ENCODE measurements at places on chromosomes 4 and X.
A peak's percentile ranks its signal among the peaks of the same experiment; 100 is the strongest.

GRCh38 chr4:160795216-160795615 is 1368.6 kb downstream of the FSTL5 start:
- DNase-seq = no peak

DNA sequence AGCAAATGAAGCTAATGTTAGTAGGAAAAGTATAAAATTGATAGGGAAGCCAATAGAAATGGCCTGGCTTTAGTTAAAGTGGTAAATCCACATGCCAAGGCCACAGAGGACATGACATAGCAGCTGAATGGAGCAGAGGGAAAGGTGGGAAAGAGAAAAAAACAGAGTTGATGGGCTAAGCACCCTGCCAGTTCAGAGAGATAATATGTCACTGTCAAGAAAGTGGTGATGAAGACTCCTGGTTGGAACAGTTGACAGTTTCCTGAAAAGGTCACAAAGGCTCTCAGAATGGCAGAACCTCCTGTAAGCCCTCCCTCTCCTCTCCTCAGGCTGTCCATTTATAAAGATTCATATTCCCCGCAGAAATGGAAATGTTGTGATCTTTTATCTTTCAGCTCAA is 48.2 kb downstream of the SLC7A11 start:
- no peak for DNase-seq

- DNase-seq = no peak
Observed at GRCh38 chr4:112861691-112862674, 187.5 kb upstream of the ANK2 start.

DNA sequence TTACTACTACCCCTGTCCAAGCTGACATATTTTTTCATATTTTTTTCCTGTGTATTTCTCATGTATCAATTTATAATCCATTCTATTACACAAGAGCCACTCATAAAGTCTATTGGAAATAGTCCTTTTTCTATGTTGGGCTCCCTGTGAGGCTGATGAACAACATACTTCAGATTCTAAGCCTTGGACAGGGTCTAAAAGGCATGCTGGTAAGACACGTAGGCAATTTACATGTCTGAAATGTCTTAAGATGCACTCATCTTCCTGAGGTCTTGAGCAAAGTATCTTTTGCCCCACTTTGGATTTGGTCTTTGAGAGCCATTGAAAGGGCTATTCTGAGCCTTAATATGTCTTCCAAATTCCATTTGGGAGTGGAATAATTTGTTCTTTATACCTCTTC is 31.8 kb downstream of the OCIAD1 start:
- DNase-seq = no peak

DNA sequence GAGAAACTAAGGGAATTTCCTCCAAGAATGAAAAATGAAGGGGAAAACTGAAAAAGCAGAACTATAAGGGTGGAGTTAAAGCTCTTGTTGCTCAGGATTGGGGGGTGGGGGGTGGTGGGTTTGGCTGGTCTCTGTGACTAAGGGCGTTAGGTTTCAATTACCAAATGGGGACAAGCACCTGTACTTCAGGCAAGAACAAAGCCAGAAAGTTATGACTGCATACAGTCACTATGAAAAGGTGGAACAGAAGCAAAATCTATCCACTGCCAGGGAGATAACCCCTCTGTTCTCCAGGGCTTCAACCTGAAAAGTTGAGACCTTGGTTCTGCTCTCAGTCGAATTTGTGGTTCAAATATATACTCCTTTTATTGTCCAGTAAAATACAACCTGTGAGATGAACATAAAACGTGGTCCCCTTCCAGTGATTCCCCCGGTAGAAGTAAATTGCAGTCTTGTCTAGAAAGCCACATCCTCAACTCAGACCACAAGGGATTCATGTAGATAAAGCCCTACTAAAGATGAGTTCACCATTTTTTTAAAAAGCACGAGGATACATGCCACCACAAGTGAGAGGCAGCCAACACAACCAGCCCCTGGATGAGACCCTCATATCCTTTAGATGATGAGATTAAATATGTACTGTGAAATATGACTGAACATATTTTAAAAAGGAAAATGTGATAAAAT is 257.1 kb upstream of the RPS6KA3 start:
- no peak for DNase-seq

DNA sequence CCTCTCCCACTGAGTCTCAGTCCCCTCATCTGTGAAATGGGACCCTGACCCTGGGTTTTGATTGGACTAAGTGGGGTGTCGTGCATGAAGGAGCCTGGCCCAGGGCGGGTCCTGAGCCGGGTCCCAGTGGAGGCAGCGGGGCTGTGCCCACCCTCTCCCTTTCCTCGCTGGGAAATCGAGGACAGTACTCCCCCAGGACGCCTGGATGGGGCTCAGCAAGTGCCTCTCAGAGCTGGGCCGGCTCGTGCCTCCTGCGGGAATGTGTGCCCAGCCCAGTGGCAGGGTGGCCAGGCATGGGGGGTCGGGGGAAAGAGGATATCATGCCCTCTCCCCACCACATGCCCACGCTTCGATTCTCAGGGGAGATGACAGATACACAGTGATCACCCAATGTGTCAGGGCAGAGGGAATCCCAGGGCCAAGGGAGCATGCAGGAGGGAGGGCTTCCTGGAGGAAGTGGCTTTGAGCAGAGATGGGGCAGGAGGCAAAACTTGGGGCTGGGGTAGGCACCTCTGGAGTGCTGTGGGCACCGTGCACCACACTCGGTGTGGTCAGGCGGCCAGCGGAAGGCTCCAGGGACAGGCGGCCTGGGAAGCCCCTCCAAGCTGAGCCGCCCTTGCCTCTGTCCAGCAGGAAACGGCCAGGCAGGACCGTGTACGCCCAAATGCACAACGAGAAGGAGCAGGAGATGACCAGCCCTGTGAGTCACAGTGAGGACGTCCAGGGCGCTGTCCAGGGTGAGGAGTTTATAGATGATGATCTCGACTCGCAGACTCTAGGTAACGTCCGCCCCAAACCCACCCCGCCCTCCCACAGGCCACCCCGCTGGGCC is 203.0 kb downstream of the AFAP1 start:
- no peak for DNase-seq

DNA sequence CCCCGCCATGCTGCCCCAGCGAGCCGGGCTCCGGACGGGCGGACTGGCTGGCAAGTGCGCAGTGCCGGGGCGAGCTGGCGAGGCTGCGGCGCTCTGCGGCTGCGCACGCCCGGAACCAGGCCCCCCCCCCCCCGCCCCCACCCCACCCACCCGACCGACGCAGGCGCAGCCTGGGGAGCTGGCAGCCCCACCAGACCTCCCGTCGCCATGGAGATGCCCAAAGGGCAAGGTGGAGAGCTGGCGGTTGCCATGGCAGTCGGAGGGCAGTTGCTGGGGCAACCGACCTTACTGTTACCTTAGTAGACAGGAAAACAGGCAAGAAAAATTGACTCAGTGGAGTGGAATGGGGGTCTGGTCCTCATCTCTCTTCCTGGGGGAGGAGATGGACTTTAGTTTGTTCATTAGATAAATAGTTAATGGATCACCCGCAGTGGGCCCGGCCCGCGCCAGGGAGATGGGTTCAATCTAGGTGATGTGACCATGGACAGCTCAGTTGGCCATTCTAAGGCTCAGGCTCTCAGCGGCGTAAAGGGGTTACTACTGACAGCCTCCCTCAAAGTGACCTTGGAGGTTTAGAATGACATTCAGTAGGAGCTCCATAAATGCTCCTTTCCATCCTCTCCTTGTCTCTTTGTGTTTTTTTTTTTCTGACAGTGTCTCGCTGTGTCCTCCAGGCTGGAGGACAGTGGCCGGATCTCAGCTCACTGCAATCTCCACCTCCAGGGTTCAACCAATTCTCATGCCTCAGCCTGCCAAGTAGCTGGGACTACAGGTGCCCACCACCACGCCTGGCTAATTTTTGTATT is at the start of gene PCSK1N:
Gene PCSK1N (minus strand): TSS at position 87 of the 806 bp plus-strand sequence. CDS start 78 bp downstream, at position 9.
- DNase-seq = no peak

GRCh38 chr4:138305050-138305449 is 62.9 kb upstream of the SLC7A11 start:
- no peak for DNase-seq

DNA sequence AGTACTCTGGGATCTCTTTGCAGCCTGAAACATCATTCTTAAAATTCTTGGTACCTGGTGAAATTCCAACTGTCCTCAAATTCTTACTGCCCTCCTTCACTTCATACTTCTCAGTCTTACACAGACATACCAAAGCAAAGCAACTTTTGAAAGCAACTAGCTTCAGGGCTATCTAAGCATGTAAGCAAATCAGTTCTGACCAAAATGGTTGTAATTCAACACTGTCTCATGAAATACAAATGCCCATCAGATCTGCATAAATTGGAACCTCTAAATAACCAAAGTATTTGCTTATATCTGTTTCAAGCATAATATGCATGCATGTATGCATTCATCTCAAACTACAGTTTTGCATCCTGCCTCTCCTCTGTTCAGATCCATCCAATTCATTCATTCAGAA is 308.1 kb upstream of the PPARGC1A start:
- no peak for DNase-seq

DNA sequence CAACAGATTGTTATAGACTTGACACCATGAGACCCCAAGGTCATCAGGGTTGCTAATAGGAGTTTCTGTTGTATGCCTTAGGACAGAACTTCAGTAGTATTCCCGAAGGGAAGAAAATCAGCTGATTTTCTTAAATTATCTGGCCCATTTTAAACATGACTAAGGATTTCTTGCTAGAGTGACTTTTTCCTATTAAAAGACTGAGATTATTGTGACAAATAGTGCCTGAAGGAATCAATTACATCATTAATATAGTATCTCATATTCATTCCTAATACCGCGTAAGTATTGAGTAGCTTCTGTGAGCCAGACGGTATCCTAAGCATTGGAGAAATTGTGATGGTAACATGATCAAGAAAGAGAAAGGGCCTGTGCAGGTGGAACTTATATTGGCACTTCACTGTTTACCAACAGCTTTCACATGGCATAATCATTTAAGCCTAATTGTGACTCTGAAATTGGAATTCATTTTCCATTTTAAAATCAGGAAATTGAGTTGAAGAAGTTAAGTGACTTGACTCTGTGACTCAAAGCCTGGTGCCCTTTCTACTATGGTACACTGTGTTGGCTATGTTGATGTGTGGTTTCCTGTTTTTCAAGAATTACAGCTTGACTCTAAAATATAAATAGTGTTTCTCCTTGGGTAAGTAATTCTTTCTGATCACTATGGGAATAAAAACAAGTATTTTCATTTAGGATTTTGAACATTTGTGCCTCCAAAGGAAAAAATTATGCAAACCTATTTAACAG is 4.1 kb downstream of the AFF1 start:
- DNase-seq = no peak

GRCh38 chr4:113444386-113444785 is 317.2 kb downstream of the CAMK2D start:
- no peak for DNase-seq

DNA sequence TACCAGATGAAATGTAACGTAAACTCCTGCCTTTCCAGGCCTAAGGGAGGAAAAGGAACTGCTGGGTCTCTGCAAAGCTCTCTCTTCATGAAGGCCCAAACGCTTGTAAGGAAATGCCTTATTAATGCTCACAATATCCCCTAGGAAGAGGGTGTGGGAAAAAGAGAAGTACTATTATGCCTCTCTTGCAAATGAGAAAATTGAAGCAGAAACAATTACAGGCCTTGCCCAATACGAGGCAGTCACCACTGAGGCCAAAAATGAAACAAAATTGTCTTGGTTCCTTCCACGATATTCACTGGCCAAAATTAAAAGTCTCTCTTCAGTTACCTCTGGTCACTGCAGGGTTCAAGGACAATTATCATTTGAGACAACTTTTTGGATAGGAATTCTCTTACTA is 3.2 kb downstream of the SCARB2 start:
- DNase-seq = no peak

GRCh38 chrX:118499295-118499694 is 3.7 kb downstream of the DOCK11 start:
- no peak for DNase-seq

- DNase-seq = no peak
Observed at GRCh38 chr4:2598511-2599303, 62.3 kb downstream of the FAM193A start.

- DNase-seq = no peak
Observed at GRCh38 chr4:90159193-90159592, 32.0 kb downstream of the CCSER1 start.

DNA sequence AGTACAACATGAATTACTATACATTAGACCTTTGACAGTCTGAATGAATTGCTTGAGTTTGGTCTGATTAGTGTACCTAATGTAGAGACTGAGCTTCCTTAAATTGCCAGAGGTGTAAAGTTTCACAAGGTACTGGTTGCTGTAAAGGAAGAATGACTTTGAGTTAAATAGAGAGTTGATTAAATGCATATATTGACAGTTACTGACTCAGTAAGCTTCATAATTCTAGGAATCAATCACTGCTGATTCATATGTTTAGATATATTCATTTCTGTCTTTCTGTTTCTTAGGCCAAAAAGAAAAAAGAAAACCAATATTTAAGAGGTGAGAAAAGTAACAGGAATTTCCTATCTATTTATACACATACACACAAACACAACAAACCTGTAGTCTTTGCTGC is 16.2 kb upstream of the ART3 start:
- no peak for DNase-seq

- no peak for DNase-seq
Observed at GRCh38 chr4:108345862-108346817, 177.4 kb upstream of the LEF1 start.

DNA sequence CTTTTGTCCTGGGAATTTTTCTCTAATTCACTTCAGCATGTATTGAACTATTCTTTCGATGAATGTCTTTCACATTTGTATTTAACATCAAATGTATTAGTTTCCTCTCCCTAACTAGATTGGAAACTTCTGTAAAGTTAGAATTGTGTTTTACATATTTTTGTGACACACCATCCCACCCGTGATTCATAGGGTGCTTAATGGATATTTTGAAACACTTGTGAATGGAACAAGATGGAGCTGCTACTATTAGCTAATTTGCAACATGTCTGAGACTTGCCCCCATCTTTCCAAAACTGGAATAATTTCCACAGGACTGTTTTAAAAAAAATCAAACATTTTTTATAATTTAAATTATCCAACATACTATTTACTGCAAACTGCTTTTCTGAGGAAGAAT is 30.2 kb upstream of the GNPDA2 start:
- no peak for DNase-seq

- no peak for DNase-seq
Observed at GRCh38 chr4:137711502-137711901, 179.2 kb upstream of the PCDH18 start.

DNA sequence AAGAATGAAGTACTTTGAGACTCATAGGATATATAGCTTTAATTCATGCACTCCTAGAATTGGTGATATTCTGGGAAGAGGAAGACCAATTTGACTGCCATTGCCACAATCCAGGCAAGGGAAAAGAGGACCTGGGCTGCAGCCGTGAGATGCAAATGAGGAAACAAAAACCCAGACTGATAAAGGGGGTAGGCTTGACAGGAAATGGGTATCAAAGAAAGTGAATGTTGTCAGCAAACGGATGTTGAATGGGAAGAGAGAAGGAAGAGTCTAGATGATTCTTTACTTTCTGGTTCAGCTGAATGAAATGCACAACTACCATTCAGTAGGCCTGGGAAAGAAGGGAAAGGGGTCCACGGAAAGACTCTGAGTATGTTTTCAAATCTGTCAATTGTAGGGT is 17.1 kb upstream of the ARHGEF6 start:
- DNase-seq = no peak

GRCh38 chr4:100016191-100016590 is 66.1 kb upstream of the H2AZ1 start:
- DNase-seq = no peak

- DNase-seq = peak; percentile 93
Observed at GRCh38 chrX:122565952-122566351, 618.1 kb upstream of the GRIA3 start.
